HFFc6 (cell line): ENCODE measurements at places on chromosomes 6 and 20. TPM values are rescaled to one million over a fixed set of nuclear protein-coding genes. Genes with fewer than 3 reads are reported as not detected.

GRCh38 chr6:88367248-88367647, 201.1 kb upstream of the CNR1 start:
- H3K36me3 ChIP-seq: no peaks in the 10 kb centered on the region
- peaks cover 2% of the 10 kb centered on the region; the same call in 1 of the 2 replicates for H3K27me3 ChIP-seq
- H3K4me3 ChIP-seq: no peak overlapping the region

DNA sequence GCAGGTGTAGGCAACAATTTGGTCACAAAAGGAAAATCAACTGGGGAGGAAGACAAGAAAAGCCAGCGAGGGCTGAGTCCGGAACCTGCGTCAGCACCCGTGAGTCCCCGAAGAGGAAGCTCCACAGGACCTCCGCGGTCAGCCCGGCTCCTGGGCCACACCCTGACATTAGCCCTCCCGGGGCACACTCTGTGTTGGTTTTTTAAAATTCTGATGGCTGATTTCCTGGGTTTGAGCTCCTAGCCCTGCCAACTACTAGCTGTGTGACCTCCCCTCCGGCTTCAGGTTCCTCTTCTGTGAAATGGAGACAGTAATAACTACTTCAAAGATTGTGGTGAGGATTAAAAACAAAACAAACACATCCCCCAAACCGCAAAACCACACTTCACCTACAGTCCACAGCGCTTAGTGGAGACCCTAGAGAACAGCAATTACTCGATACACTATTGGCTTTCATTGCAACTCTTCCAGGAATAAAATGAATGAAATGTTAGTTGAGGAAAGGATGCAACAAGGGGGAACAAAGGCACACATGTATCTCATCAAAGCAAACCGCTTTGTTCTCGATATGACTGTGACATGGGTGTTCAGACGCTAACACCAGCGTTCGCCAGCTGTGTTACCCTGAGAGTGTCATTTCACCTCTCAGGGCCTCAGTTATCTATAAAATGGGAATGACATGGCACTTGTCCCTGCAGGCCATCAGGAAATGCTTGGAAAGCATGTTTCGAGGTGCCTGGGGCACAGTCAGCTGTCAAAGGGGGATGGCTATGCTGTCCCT, 985 bp downstream of the ZBP1 start:
- H3K27ac ChIP-seq: no peak overlapping the region
- no peak overlapping the region for H3K4me3 ChIP-seq
- H3K36me3 ChIP-seq: no peaks in the 10 kb centered on the region

DNA sequence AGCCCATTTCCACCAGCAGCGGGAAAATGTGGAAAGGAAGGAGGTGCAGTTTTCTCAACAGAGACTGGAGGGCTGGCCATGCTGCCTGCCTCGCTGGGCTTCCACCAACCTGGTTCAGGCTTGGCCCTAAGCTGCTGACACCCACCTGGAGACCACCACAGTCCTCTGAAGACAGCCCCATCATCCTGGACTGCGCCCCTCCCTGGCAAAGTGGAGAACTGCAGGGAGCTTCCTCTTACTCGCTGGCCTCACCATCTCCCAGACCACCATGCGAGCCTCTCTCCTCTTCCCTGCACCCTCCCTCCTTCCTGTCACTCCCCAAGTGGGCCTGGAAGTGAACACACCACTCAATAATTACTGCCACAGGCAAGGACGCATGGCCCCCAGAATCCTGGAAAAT, 71.5 kb downstream of the PSMG4 start:
- no peaks in the 10 kb centered on the region for H3K36me3 ChIP-seq
- no peak overlapping the region for H3K4me3 ChIP-seq
- no peak for DNase-seq

GRCh38 chr6:144535630-144536029, 250.5 kb downstream of the UTRN start:
- H3K27ac ChIP-seq: no peak overlapping the region
- H3K27me3 ChIP-seq: no peaks in the 10 kb centered on the region
- H3K4me1 ChIP-seq: peaks cover 9% of the 10 kb centered on the region; the same call in 1 of the 2 replicates
- H3K4me3 ChIP-seq: no peak overlapping the region
- peaks cover 32% of the 10 kb centered on the region for H3K36me3 ChIP-seq
- DNase-seq: no peak

DNA sequence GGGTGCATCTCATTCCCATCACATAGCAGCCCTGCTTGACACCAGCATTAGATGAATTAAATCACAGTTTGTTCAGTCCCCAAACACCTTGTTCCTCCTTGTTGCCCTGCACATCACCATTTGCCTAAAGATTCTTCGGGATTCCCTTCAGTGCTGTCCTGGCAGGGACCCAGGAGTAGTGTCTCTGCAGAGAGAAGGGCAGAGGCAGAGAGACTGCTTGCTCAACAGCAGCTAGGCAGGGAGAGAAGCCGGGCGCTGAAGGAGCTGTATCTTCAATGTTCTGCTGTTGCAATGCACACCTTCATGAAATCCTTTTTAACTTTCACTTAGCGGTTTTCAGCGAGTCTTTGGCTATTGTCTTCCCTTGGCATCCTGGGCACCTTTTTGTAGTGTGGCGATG, 362.9 kb downstream of the FARS2 start:
- H3K36me3 ChIP-seq: peaks cover 5% of the 10 kb centered on the region
- no peak for DNase-seq

GRCh38 chr6:168007592-168008338, 10.3 kb downstream of the KIF25 start:
- peaks cover 20% of the 10 kb centered on the region for H3K4me1 ChIP-seq
- peaks cover 29% of the 10 kb centered on the region for H3K27me3 ChIP-seq
- H3K27ac ChIP-seq: peak overlapping the region; percentile 73
- peak; percentile 98 for DNase-seq

Gene TAAR1
- total RNA-seq: not detected in 3 replicates

GRCh38 chr20:25054995-25055629, 2.8 kb downstream of the ACSS1 start:
- peaks cover 33% of the 10 kb centered on the region for H3K4me1 ChIP-seq
- H3K36me3 ChIP-seq: no peaks in the 10 kb centered on the region
- no peak overlapping the region for H3K4me3 ChIP-seq
- no peak overlapping the region for H3K27ac ChIP-seq
